ENCODE measurements at places on chromosomes 13 and 19. TPM values are rescaled to one million over a fixed set of nuclear protein-coding genes. Genes with fewer than 3 reads are reported as not detected.

Gene DBP
- total RNA-seq = 25.8 TPM

Gene NUFIP1
- 6.0 TPM for total RNA-seq

Gene CEACAM16
- total RNA-seq = not detected

Gene PTH2
- 1.2 TPM for total RNA-seq

Gene GPR4
- not detected for total RNA-seq

Gene CLEC17A
- total RNA-seq = not detected

Gene FXYD3
- total RNA-seq = not detected

Gene SERP2
- total RNA-seq = not detected

Gene PRODH2
- total RNA-seq = not detected

Gene RAD23A
- total RNA-seq = 120 TPM

Gene ZNF586
- 28.4 TPM for total RNA-seq

Gene ZNF222
- total RNA-seq = 2.8 TPM

Gene BRSK1
- 6.8 TPM for total RNA-seq

Gene ZNF99
- total RNA-seq = not detected

Gene KLK10
- total RNA-seq = not detected

Gene KANK3
- total RNA-seq = 1.3 TPM

Gene NLRP4
- total RNA-seq = not detected

Gene FBXO27
- not detected for total RNA-seq

Gene ZNF429
- total RNA-seq = 12.7 TPM

Gene CBLC
- total RNA-seq = not detected

Gene CPAMD8
- 0.60 TPM for total RNA-seq

Gene CLDN10
- total RNA-seq = not detected

Gene ATCAY
- total RNA-seq = not detected

Gene STOML3
- total RNA-seq = not detected

Gene CLIP3
- 1.4 TPM for total RNA-seq

Gene MAST1
- total RNA-seq = 0.35 TPM

Gene THSD1
- 0.27 TPM for total RNA-seq

Gene ZNF584
- total RNA-seq = 6.7 TPM

Gene SSC5D
- total RNA-seq = 0.42 TPM

Gene PRTN3
- total RNA-seq = not detected
